ENCODE measurements at places on chromosomes 16 and 17.

- DNase-seq, result no peak
These were observed 195.0 kb upstream of the MAF start for GRCh38 chr16:79795556-79795955.

- DNase-seq, result no peak
These were observed 154.3 kb downstream of the SALL1 start for GRCh38 chr16:50996830-50997186.

GRCh38 chr16:50909831-50910735, 168.2 kb downstream of the CYLD start:
- no peak for DNase-seq

GRCh38 chr17:28178800-28179199, 136.3 kb downstream of the NLK start:
- DNase-seq, result no peak

GRCh38 chr17:34305606-34306005, 13.6 kb upstream of the CCL8 start:
- no peak for DNase-seq

DNA sequence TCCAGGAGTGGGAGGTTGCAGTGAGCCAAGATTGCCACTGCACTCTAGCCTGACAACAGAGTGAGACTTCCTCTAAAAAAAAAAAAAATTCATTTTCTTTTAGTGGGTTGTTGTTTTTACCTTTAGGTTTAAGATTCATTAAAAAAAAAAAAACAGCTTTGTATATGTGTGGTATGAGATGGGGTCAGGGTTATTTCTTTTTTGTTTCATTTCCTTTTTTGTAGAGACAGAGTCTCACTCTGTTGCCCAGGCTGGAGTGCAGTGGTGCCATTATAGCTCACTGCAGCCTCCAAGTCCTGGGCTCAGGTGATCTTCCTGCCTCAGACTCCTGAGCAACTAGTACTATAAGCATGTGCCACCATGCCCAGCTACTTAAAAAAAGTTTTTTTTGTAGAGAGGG, 47.0 kb downstream of the BCAS3 start:
- no peak for DNase-seq

GRCh38 chr17:27481327-27481726, 25.1 kb downstream of the KSR1 start:
- no peak for DNase-seq

DNA sequence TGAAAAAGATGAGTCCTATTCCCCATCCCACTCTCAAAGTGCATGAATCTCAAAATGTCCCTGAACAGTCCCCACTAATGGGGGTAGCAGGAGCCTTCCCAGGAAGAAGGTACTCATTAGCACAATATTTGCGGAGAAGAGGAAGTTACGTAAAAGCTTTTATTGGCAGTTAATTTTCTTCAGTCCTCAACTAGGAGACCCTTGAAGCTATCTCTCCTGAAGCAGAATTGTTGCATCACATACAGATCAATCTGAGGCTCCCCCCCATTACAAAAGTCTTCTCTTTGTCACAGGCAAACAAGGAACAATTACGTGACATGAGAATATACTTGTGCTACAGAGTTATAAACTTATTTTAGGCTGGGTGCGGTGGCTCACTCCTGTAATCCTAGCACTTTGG, 14.2 kb downstream of the SLFN12L start:
- DNase-seq, result no peak

DNA sequence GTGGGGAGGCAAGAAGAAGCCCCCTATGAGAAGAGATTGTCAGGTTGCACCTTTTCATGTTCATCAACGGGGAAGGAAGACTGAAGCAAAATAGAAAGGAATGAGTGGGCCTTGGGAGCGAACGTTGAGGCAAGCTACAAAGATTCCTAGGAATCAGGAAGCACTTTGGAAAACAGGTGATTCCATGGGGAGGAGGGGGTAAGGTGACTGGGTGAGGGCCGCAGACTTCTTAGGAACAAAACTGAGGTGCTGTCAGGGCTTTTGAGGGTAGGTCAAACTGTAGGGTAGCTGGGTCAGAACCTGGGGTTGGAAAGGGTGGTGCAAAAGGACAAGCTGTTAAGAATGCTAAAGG, 528 bp downstream of the ITFG1 start:
- peak; percentile 15 for DNase-seq

DNA sequence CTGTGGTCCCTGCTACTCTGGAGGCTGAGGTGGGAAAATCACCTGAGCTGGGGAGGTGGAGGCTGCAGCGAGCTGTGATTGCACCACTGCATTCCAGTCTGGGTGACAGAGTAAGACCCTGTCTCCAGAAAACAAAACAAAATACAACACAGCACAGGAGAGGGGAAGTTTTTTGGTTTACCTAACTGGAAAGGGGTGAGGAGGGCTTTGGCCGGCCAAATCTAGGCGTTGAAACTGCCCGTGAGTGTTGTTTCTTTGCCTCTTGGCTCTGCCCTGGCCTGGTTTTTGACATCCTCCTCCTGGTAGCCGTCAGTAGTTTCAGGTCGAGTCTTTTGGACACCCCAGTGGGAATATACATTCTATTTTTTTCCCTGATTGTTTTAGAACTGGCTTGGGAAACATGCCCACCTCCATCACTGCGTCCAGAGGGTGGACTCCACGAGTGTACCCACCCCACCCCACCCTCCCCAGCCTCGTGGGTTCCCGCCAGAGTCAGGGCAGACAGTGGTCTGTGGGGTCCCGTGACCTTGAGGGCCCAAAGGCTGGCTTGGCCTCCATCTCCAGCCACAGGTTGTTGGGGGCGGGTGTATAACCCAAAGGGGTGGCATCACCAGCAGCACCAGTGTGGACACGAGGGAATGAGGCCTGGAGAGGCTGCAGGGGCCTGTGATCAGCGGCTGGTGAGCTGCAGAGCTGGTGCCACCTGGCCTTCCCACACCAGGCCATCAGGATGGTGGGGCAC, 42.7 kb downstream of the NT5M start:
- no peak for DNase-seq

- DNase-seq, result no peak
These were observed 42.6 kb downstream of the GDE1 start for GRCh38 chr16:19479302-19479721.

- DNase-seq, result no peak
These were observed 14.9 kb upstream of the ARL6IP1 start for GRCh38 chr16:18816286-18816685.

GRCh38 chr16:19485611-19486010, 36.3 kb downstream of the GDE1 start:
- DNase-seq, result no peak

GRCh38 chr16:25679511-25679910, 12.2 kb upstream of the HS3ST4 start:
- DNase-seq, result no peak

DNA sequence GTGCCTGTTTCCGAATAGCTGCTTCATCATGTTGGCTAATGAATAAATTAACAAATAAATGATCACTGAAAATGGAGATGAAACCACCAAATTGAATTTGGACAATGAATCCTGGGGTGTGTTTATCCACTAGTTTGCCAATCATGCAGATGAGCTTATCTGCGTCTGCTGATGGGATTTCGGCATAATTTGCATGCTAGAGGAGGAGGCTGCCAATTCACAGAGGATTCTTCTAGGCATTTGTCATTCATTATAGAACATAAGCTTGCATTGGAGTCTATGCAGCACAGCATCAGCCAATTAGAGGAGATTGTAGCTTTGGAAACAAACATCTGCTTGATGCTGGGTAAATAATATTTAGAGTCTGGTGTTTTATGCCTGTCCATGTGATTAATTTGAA, 123.1 kb downstream of the NPIPB5 start:
- no peak for DNase-seq

DNA sequence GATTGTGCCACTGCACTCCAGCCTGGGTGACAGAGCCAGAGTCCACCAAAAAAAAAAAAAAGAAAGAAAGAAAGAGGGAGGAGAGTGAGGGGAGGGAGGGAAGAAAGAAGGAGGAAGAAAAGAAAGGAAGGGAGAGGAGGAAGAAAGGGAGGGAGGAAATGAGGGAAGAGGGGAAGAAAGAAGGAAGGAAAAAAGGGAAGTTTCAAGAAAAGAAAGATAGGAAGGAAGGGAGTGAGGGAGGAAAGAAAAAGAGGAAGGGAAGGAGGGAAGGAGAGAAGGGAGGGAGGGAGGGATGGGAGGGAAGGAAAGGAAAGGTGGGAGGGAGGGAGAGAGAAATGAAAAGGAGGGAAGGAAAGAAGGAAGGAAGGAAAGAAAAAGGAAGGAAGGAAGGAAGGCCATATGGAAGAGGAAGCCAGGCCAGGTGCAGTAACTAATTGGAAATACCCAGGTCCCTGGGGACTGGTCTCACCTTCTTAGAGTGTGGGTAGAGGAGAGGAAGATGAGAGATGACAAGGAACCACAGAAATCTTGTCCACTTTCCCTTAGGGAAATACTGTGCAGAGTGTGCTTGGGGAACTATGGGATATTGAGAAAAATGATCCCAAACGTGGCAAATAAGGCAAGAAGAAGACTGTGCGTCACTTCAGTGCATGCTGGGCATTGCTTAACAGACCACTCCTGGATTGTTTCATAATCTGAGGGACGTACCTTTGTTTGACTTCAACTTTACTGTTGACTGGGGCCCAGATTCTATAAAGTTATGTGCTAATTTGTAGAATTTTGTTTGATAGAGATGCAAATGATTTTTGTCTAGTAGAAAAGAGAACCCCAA, 15.1 kb upstream of the CSNK2A2 start:
- no peak for DNase-seq

DNA sequence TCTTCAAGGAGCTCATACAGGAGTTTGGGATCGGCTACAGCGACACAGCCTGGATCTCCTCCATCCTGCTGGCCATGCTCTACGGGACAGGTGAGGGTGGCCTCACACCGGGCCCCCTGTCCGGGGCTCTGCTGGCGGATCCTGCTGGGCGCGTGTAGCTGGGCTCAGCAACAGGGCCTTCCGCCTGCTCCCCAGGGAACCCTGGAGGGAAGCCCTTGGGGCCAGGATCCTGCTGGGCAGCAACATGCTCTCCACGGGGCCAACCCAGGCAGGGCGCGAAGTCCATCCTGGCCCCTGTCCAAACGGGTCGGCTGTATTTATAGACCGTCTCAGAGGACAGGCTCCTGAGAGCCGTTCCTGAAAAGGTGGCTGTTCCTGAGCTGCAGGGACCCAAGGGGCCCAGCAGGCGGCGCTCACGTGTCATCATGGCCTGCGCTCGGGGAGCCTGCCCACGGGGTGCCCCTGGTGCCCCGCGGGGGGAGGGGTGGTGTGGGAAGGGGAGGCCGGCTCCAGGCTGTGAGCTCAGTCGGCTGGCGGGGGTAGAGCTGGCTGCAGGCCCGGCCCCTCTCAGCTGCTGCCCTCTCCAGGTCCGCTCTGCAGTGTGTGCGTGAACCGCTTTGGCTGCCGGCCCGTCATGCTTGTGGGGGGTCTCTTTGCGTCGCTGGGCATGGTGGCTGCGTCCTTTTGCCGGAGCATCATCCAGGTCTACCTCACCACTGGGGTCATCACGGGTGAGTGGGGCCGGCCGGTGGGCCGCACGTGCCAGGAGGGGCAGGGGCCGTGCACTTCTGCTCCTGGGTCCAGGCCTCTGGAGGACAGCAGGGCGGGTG, 7.5 kb downstream of the SLC16A3 start:
- DNase-seq, result peak; percentile 56

GRCh38 chr16:65876056-65876408, 490.5 kb upstream of the CDH5 start:
- peak; percentile 8 for DNase-seq

DNA sequence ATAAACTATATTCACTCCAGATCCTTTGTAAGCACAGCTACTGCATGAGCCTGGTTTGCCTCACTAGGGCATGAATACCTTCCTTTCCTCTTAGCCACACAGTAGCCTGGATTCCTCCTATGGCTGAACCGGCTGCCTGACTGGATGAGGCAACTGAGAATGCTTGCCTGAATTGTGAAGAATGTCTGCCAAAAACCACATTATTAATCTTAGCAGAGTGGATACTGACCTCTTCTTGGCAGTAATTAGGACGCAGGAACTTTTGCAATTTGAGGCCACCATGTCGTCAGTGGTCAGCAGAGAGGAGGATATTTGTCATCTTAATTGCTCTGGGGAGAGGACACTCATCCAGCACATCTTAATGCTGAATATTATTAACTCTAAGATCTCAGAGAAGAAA, 651.8 kb upstream of the GOT2 start:
- DNase-seq, result no peak

GRCh38 chr17:6948976-6949375, 46.9 kb upstream of the ALOX12 start:
- DNase-seq, result no peak

DNA sequence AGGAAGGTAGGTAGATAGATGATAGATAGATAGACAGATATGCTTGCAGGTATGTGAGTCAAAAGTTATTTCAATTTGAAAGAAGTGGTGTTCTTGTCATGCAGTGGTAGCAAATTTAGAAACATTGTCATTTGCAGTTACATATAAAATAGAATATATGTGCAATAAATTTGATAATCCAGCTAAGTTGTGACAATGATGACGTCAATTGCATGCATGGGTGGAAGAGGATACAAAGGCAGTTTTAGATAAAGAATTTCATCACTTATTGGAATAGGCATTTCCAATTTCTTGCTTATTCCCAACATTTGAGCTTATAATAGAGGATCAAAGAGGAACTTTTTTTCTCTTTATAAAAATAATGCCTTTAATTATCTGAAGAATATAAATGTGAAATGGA, 99.2 kb upstream of the KCNJ16 start:
- no peak for DNase-seq

DNA sequence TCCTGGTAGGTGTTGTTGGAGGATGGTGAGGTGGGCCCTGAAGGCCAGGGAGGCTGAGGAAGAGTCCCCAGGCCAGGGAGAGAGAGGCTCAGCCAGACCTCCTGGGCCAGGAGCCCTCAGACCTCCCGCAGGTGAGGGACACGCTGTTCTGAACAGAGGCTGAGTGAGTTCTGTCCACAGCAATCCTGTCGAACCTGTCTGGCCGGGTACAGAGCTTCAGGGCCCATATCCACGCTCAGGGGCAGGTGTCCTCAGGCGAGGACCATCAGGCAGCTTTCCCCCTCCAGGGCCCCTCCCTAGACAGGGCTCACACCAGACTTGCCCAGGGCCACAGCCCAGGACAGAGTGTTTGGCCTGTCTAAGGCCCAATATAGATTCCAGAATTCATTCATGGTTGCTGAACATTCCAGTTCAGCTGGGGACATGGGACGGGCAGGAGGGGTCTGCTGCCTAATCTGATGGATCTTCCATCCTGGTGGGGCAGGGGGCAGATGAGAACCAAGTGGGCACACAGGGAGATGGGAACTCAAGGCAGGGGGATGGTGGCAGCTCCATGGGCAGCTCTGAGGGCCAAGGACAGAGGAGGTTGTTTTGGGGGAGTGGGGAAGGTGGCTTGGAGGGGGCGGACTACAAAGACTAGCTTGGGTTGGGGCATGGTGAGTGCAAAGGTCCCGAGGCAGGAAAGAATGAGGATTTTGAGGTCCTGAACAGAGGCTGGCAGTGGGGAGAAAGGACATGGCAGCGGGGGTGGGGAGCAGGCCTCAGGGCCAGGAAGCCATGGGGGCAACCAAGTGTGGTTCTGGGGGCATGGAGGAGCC, 23.4 kb upstream of the MPRIP start:
- no peak for DNase-seq
